ENCODE measurements at places on chromosomes 4 and X. TPM values are rescaled to one million over a fixed set of nuclear protein-coding genes. Genes with fewer than 3 reads are reported as not detected.

The DOK7 gene
- not detected for total RNA-seq

The USP17L19 gene
- not detected for total RNA-seq

The CYBB gene
- total RNA-seq: not detected

The TMEM175 gene
- 30.1 TPM for total RNA-seq

The STK26 gene
- 56.0 TPM for total RNA-seq

The GAGE12E gene
- total RNA-seq: not detected

The CCSER1 gene
- not detected for total RNA-seq

The AFM gene
- total RNA-seq: not detected

The TCEAL6 gene
- not detected for total RNA-seq

The SSX2B gene
- total RNA-seq: not detected

The COX18 gene
- total RNA-seq: 15.5 TPM

The ENAM gene
- not detected for total RNA-seq

The BEND2 gene
- not detected for total RNA-seq

The TLR7 gene
- total RNA-seq: 0.05 TPM

The ERCC6L gene
- 14.4 TPM for total RNA-seq

Measured in activated CD8-positive, alpha-beta T cell treated with anti-CD3 and anti-CD28 coated beads, Interleukin-2, amount 10 ng/mL, durations not matched to agents 7 days and 5 days (primary cell).